ENCODE measurements at places on chromosomes 12 and 14.

GRCh38 chr12:124713041-124713435, 145.6 kb upstream of the NCOR2 start:
- no peak for DNase-seq

- no peak for DNase-seq
Observed at GRCh38 chr12:75116646-75117198, 92.9 kb downstream of the KCNC2 start.

GRCh38 chr12:33438851-33439586, 600 bp downstream of the SYT10 start:
- no peak for DNase-seq

GRCh38 chr14:38824706-38825105, 278.3 kb downstream of the SEC23A start:
- no peak for DNase-seq

Data from HEK293T (cell line).